Iris pigment epithelial cell (primary cell): ENCODE measurements at places on chromosomes 5 and 9.
A peak's percentile ranks its signal among the peaks of the same experiment; 100 is the strongest.

- peak; percentile 22 for DNase-seq
These were observed 93.7 kb downstream of the OR2K2 start for GRCh38 chr9:111236332-111236731.

DNA sequence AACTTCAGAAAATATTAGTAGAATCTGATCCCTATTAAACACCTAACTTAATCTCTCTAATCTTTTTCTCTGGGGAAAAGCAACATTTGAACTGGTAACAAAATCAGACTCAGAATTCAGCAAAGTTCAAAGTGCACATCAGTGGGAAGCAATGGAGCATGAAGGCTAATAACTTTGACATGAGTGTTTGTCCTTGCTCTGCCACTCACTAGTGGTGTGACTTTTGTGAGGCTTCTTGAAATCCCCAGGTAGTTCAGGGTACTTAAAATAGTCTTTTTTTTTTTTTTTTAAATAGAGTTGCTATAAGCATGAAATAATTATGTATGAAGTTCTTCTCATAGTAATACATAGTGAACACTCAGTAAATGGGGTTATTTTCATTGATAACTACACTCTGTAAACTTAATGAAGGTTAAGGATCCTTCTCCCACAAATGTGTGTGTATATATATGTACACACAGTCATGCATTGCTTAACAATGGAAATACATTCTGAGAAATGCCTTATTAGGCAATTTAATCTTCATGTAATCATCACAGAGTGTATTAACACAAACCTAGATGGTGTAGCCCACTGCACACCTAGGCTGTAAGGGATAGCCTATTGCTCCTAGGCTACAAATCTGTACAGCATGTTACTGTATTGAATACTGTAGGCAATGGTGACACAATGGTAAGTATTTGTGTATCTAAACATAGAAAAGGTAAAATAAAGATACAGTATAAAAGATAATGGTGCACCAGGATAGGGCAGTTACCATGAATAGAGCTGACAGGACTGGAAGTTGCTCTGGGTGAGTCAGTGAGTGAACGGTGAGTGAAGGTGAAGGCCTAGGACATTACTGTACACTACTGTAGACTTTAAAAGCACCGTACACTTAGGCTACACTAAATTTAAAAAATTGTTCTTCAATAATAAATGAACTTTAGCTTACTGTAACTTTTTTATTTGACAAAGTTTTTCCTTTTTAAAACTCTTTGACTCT is 73.3 kb upstream of the HMHB1 start:
- DNase-seq: peak; percentile 7

DNA sequence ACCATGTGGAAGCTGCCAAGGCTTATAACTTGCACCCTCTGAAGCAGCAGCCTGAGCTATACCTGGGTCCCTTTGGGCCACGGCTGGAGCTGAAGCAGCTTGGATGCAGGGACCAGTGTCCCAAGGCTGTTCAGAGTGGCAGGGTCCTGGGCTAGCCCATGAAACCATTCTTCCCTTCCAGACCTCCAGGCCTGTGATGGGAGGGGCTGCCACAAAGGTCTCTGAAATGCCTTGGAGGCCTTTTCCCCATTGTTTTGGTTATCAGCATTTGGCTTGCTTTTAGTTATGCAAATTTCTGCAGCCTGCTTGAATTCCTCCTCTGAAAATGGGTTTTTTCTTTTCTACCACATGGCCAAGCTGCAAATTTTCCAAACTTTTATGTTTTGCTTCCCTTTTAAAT is 433.7 kb upstream of the ACO1 start:
- DNase-seq: no peak

DNA sequence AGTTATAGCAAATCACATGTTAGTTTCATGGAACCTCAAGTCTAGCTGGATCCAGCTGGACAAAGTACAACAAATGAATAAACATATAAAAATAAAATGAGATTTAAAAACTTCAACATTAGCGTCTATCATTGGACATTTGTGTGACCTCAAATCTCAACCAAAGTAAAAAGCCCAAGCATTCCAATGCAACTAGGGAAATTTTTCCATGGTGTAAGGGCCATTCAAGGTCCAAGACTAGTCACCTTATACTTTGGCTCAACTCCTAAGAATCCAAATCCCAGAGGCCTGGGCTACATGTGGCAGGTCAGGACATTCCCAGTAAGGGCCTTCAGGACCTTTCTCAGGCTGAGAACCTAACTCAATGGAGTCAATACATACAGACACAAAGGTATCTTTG is 137.4 kb upstream of the DMAC1 start:
- no peak for DNase-seq

DNA sequence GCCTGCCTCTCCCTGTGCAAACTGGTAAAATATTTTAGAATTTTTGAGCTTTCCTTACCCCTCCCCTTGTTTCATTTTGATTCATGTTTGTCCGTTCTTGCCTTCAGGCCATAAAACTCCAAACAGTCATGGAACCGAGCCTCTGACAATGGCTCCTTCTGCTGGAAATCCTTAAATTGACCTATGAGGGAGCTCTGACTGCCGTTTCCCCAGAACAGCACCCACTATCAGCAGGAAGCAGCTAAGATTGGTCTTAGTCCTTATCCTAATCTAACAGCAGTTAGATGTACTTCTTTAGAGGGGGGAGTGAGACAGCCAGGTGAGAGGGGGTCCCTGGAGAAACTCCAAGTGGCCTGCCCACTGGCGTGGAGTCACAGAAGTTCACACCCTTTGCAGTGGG is 106.7 kb downstream of the FAM174A start:
- DNase-seq: no peak

- no peak for DNase-seq
These were observed 639 bp upstream of the RASA1 start for GRCh38 chr5:87266914-87267573.

DNA sequence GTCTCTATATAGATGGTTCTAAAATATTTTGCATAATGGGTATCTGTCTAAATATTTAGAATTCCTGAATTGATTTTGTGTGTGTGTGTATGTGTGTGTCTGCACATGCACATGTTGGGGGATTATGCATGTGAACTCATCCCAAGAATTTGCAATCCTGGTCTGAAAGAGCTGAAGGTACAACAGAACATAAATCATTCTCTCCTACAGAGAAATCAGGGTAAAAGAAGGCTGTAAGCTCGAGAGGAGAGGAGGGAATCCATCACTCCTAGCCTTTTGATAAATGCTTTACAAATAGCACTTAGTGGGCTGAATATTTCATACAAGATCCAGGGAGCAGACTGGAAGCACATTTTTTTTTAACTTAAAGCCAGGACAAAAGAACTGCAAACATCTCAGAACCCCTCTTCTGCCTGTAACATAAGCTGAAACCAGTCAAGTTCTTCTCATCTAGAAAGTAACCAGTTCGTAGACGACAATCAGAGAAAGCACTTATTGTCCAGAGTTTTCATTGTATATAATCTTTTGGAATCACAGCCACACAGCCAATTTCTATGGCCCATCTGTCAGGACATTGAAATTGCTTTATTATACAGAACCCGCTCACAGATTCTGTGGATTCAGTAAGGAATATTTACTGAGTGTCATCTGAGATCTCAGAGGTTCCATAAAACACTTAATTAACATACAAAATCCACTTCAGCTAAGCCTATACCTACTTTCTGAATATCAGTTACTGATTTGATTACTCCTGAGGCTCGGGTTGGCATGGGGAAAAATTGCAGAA is 541.4 kb upstream of the ZNF462 start:
- no peak for DNase-seq

DNA sequence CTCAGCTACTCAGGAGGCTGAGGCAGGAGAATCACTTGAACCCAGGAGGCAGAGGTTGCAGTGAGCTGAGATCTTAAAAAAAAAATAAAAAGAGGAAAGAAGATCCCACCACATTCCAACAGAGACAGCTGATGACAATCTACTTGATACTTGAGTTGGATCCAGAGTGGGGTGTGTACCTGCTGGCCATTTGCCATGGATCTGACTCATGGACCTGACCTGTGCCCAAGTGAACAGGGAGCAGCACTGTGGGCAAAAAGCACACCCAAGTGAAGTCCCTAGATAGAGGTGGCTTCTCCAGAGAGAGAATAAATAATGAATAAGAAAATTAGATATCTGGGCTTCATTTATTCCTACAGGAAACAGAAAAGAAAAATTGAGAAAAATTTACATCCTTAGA is 81.2 kb upstream of the MIER3 start:
- DNase-seq: no peak

DNA sequence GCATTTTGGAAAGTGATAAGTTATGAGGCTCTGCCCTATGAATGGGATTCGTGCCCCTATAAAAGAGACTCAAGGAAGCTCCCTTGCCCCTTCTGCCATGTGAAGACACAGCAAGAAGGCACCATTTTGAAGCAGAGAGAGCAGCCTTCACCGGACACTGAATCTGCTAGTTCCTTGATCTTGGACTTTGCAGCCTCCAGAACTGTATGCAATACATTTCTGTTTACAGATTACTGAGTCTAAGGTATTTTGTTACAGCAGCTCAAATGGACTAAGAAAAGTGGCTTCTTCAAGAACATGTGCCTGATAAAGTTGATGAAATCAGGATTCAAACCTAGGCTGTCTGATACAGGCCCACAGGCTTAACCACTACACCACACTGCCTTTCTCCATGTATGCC is 131.6 kb upstream of the MAP3K1 start:
- DNase-seq: no peak

DNA sequence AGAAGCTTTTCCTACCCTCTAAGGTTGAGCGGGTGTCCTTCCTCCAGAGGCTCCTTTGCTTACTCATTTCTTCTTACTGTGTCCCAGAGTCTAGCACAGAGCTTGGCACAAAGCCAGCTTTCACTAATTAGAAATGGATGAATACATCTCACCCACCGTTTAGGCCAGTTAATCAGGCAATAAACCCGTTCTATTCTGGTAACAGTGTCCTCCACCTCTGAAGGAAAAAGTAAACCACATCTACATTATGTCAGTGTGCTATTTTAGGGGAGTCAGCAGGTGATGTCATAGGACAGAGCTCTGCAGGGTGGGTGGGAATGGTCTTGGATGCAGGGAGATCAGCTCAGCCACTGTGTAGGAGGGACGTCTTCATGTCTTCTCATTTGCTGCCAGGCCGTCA is 109.2 kb downstream of the OSTF1 start:
- peak; percentile 30 for DNase-seq

DNA sequence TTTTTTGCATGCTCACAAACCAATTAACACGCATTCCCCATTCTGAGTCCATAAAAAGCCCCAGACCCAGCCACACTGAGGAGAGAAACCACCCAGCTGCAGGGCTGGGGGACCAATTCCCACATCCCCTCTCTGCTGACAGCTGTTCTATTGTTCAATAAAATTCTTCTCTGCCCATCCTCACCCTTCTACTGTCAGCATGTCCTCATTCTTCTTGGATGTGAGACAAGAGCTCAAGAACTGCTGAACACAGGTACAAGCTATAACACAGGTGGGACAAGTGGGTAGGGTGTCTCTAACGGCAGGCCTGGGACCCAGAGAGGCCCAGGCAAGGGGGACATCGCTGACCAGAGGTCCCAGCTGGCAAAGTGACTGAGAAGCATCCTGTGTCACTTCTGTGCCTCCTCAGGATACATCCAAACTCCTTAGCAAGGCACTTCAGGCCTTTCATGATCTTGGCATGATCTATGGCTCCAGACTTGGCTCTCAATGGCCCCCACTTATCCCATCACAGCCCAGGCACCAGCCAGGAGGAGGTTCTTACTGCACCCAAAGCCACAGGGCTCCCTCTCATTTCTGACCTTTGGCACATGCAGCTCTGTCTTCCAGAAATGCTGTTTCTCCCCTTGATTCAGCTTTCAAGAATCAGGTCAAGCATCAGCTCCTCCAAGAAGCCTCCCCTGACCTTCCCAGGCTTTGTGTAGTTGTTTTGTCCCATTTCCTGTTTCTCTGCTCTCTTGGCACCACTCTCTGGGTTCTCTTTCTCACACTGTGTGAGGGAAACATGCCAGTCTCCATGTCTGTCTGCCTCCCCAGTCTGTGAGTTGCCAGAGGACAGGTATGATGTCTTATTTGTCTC is 7.3 kb upstream of the ALDH1B1 start:
- DNase-seq: no peak

DNA sequence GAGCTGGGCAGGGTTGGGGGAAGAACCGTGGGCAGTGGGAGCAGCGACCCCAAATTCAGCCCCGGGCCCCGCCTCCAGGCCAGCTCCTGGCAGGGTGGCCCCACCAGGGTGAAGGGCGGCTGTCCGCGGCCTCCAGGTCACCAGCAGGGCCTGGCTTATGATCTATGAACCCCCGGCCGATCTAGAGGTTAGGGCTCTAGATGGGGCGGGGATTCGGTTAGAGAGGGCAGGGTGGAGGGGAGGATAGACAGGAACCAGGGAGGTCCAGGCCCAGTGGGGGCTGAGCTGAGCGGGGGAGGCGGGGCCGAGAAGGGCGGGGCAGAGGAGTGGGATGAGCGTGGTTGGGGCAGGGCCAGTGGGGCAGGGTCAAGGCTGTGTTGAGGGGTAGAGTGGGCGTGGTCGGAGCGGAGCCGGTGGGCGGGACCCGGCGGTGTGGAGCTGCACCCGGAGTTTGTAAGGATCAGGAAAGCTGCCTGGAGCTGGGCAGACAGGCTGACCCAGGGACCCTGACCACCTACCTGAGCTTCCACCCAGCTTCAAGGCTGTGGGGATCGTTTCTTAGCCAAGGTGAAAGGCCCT is 29.3 kb upstream of the OBP2B start:
- DNase-seq: peak; percentile 10

GRCh38 chr9:13432904-13433303 is 153.4 kb upstream of the MPDZ start:
- peak; percentile 45 for DNase-seq

- peak; percentile 44 for DNase-seq
These were observed 19.8 kb downstream of the IFT74 start for GRCh38 chr9:26975728-26976707.

GRCh38 chr5:89036704-89037489 is 153.9 kb upstream of the MEF2C start:
- peak; percentile 13 for DNase-seq

GRCh38 chr5:93789173-93790067 is 48.0 kb upstream of the POU5F2 start:
- DNase-seq: peak; percentile 84

- DNase-seq: no peak
These were observed 68.6 kb upstream of the TBCA start for GRCh38 chr5:77844623-77845323.

DNA sequence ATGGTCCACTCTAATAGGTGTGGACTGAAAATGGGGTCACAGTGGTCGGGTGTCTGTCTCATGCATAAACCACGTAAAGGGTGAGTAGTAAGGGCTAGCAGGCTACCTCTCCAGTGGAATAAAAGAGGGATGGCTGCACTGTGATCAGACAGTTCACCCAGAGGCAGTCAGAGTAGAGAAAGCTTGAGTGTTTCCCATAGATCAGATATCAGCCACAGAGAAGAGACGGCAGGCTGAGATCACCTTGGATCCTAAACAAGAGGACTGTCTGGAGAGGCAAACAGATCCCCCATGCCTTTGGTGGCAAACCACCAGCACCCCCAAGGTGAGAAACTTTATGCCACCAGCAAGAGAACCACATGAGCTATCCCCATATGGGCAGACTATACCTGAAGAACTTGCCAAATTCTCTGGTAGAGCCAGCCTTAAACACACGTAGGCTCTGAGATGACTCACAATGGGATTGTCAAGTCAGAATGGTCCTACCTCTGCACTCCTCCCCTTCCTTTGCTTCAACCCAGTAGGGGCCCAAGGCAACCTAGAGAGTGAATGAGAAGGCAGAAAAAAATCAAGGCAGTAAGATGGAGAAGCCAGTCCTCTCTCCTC is 205.2 kb upstream of the MAP3K1 start:
- DNase-seq: no peak

- DNase-seq: no peak
These were observed 90.1 kb downstream of the ARHGAP26 start for GRCh38 chr5:142860270-142860669.
